ENCODE measurements at places on chromosomes 3 and 15.

- no peak for DNase-seq
Observed at GRCh38 chr3:21779909-21780308, 28.9 kb upstream of the ZNF385D start.

DNA sequence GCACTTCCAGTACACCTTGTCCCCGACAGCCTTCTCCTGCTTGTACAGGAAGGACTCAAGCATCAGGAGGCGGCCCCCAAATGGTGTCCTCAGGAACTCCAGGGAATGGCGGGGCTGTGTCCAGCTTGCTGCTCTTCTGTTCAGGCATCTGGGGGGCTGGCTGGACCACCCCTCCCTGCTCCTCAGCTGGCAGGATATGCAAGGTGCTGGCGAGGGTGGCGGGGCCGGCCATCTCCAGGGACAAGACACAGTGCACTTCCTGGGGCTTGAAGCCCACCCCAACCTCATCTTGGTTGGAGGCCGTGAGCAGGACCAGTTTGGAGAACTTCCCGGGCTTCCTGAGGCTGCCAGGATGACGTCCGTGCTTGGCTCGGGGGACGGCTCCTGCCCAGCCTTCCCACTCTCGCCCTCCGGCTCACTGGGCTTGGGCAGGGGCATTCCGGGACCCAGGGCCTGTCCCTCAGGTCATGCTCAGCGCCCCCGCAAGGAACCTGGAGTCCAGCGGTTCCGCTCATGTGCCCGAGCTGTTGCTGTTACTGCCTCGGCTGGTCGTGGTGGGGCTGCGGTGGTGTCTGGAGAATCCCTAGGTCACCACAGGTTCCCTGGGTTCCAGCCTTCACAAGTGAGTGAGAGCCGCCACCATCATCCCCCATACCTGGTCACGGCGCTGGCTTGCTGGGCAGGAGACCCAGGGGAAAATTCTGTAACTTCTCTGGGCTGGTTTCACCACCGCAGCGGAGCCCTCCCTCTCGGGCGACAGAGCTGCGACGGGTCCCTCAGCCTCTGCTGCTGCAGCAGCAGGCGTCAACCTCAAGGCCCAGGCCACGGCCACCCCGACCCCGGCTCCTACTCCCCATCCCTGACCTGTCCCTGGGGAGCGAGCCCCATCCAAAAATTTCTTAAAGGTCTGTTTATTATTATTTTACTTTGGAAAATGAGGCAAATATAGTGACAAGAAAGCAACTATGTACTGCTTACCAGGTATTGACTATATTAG is 82.8 kb upstream of the FXR1 start:
- DNase-seq = no peak

- DNase-seq = no peak
Observed at GRCh38 chr3:71360764-71361163, 222.8 kb downstream of the FOXP1 start.

DNA sequence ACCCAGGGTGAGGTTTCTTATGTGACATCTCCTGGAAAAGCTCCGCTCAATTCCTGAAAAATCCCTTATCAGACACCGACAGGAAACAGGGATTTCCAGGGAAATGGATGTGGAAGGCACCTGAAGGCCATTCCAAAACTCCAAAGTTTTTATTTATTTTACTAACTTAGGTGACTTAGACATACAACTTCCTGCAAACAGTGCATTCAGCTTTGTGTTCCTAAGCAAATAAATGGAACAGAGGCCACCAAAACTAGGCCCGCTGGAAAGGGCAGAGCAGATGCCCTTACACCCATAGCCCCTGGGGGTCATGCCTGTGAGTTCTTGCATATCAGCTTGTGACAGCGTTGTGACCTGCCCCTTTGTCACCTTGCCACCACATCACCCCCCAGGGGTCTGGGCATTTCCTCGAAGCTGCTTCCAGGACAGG is 239.4 kb downstream of the XXYLT1 start:
- no peak for DNase-seq

DNA sequence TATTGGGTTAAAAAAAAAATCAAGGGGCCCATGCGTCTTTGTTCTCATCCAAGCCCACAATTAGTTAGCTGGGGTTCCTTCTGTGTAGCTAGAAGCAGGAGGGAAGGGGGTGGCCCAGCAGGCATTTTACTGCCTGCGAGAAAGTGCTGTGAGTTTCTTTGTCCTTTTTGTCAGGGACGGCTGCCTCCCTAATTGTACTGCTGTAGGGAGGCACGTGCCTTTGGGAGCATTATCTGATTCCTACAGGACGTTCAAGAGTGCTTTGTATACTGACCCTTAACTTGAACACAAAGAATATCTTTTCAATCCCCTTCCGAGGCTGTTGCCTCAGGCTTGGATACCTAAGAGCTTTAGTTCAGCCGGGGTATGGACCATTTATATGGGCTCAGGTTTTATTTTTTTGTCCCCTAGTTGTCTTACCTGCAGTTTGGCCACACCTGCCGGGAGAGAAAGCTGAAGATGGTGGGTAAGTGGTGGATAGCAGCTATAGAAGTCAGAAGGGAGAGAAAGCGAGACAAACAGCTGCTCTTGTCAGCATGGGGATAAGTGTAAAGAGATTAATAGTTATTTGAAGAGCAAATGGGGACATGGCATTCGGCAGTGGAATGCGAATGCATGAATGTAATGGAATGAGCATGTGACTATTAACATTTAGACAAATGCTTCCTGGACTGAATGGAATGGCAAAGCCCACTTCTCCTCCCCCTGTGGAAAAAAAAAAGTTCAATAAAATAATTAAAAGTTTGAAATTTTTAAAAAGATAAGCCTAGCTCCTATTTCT is 175.2 kb downstream of the TP63 start:
- DNase-seq = no peak

Data from T-helper 9 cell (primary cell).